ENCODE measurements at places on chromosomes 11 and 22.

- DNase-seq = peak; percentile 89
These were observed 23.4 kb downstream of the ARFGAP2 start for GRCh38 chr11:47152953-47153950.

- no peak for DNase-seq
These were observed 103.4 kb downstream of the MSANTD4 start for GRCh38 chr11:105918600-105918999.

DNA sequence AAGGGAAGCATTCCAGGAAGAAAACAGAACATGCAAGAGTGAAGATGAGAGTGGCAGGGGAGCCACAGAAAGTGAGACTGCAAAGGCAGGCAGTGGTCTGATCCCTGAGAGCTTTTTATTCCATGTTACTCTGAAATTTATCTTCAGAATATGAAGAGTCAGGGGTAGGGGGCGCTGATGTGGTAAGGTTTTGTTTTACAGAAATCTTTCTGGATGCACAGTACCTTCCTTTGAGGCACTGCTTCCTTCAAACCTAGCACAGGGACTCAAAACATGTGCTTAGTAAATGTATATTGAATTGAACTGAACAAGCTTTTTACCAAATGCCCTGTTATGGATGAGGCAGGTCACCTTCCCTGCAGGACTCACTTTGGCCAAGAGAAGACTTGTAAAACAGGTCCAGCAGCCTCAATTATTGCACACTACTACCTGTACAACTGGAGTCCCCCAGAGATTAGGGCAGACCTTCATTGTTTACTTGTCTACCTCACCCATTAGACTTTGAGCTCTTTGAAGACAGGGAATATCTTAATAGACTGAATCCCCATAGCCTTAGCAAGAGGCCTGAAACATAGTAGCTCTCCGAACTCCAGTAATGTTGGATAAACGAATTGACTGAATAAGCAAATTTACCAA lies 2.2 kb downstream of the PAK1 start:
- peak; percentile 51 for DNase-seq

DNA sequence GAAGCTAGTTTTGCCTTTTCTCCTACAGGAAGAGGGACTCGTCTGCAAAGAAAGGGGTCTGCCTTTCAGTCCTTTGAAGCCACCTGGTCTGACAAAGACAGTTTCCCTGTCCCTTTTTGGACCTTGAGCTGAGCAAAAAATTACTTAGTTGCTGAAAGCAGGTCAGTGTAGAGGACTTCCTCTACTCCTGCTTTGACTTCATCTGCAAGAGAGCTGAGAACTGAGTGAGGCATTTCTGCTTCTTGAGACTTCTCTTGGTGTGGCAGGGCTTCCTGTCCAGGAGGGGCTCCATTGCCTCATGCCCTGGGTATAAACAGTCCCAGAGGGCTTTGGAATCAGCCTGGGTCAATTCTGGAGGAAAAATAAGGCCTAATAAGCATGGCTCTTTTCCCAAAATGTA lies 73.1 kb downstream of the ZNRF3 start:
- DNase-seq = no peak

GRCh38 chr11:33434294-33434693 lies 177.1 kb downstream of the HIPK3 start:
- no peak for DNase-seq

DNA sequence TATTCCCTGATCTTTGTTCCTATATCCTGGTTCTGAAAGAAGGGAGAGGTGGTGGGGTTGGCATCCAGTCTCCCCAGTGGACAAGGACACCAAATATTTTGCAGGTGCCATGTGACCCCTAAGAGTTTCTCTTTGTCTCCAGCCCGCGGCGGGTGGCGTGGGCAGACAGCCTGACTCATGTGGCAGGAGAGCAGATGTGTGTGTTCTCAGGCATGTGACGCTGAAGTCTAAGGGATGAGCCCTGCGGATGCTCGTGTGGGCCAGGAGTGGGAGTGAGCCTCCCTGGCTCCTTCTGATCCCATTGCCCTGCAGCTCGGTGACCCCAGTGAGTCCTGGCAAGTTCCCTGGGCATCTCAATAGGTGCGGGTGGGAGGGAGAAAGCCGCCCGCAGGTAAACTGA lies 94.8 kb upstream of the TBCEL start:
- no peak for DNase-seq

GRCh38 chr11:26264266-26264665 lies 67.7 kb upstream of the ANO3 start:
- no peak for DNase-seq

- DNase-seq = no peak
These were observed 4.7 kb upstream of the MSANTD2 start for GRCh38 chr11:124804884-124805283.

GRCh38 chr11:109956124-109956793 lies 136.9 kb upstream of the ZC3H12C start:
- no peak for DNase-seq

GRCh38 chr11:124923296-124923695 lies 4.2 kb downstream of the HEPN1 start:
- DNase-seq = no peak

DNA sequence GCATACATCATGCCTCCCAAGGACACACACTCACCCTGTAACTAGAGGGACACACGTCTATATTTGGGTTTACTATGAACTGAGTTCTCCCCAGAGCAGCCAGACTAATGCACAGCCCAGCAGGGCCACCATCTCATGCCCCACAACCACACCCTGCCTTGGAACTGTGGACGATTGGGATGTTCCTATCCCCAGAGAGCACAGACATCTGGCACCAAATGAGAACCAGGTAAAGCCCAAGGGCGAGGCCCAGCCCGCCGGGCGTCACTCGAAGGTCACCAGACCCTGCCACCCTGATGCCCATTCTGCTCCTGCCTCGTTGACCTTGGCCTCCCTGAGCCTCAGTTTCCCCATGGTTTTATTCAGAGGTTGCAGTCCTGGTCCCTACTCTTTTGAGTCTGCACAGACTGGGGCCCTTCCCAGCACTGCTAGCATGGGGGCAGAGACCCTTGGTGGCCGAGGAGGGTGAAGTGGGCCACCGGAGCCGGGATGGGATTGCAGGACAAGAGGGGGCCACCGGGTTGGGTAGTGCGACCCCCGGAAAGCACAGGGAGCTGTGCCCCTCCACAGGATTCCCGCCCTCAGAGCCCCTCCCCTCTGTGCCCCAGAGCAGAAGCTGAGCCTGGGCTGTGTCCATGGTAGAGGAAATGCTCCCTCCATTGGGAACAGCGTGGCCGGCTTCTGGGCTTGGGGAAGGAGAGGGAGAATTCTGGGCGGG lies 56.8 kb downstream of the IGLL5 start:
- DNase-seq = peak; percentile 2

- no peak for DNase-seq
These were observed 9.8 kb upstream of the SEPTIN5 start for GRCh38 chr22:19704355-19705015.

- peak; percentile 12 for DNase-seq
These were observed 10.8 kb upstream of the LDHA start for GRCh38 chr11:18383388-18384156.

DNA sequence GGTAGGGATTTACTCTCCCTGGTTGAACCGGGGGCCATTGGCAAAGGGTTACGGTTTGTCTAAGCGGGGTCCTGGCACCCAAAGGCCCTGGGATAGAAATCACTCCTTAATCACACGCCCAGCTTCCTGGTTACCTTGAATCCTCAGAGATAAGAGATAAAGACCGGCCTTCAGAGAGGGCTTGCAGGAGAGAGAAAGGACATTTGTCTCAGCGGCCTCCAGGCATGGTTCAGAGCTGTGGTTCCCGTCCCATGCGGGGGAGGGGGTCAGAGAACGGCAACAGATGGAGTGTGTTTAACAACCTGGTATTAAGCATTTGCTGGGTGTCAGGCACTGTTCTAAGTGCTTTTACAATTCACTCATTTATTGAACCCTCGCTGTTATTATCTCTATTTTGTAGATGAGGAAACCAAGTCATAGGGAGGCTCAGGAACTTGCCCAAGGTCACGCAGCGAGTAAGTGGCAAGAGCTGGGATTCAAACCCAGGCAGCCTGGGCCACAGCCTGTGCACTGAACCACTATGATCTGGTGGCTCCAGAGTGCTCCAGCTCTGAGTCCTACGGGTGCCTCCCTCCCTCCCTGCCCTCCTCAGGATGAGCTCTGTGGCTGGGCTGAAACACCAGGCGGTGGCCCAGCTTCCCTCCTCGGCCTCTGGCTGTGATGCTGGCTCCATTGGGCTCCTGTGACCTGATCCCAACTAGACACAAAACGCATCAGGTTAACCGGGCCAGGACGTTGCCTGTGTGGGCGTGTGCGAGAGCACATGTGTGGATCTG lies 18.6 kb downstream of the LRRC10B start:
- DNase-seq = no peak

DNA sequence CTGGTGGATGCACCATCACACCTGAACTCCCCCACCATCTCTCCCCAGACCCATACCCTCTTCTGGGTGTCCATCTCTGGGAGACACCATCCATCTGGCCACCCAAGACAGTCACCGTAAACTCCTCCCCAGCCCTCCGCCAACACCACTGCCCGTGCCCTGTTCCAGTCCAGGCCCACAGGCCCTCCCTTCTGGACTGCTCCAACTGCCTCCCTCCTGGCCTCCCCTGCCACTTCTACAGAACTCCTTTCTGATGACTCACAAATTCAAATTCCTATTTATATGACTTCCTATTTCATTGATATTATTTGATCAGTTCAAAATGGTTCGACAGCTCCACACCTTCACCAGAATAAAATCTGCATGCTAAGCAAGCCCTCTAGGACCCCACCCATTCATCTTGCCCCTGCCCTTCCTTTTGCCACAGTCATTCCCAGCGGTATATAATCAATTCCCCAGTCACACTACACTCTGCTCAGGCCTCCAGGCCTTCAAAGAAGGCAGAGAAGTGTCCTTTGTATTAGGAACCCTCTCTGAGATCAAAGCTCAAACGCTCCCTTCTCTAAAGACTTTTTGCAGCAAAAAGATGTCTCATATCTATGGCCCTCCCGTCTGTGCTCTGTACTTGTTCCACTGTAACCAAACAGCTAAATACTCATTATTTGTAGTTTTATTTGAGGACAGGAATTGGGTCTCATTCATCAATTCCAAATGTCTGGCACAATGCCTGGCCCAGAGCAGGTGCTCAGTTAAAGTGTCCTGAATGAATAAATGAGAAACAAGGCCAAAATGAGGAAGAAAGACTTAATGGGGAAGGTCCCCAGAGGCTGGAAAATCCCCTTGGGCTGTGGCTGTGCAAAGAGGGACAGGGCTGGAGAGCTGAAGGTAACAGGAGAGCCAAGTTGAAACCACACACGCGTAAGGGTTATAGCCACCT lies 29.0 kb downstream of the MYH9 start:
- no peak for DNase-seq

GRCh38 chr22:43827003-43827735 lies 15.1 kb upstream of the EFCAB6 start:
- DNase-seq = no peak

DNA sequence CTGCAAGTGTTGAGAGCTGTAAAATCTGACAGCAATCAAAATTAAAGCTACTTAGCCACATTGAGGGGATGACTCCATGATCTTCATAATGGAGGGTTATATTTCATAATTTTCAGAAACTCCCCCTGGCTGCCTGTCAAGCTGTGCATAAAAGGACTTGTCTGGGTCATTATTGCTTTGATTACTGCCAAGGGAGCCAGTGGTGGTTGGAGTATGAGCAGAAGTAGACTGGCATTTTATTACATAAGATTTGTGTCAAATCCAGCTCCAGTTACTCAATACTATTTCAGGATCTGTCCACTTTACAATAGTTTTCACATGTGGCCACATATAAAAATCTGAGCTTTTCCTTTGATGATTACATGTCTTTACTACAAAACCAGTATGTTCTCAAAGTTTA lies 108.9 kb upstream of the SLC5A12 start:
- DNase-seq = no peak

GRCh38 chr11:20050551-20051333 lies 109.5 kb downstream of the DBX1 start:
- DNase-seq = no peak

GRCh38 chr11:47270331-47271271 lies 668 bp downstream of the MADD start:
- DNase-seq = peak; percentile 21

GRCh38 chr11:81829976-81830375 lies 903.7 kb downstream of the FAM181B start:
- DNase-seq = no peak

DNA sequence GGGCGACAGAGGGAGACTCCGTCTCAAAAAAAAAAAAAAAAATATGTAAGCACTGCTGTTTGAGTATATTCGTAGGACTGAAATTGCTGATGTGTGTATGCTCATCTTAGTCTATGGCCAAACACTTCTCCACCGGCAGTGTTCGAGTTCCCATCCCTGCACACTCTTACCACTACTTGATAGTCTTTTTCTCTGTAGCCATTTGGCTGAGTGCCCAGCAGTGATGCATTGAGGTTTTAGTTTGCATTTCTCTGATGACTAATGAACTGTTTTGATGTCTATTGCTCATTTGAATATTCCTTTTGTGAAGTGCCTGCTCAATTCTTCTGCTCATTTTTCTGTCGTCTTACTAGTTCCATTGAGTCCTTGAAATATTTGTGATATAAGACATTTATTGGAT lies 1.9 kb downstream of the TIRAP start:
- DNase-seq = no peak

GRCh38 chr11:19433791-19434190 lies 193.0 kb upstream of the E2F8 start:
- DNase-seq = no peak

GRCh38 chr11:27294654-27295053 lies 68.4 kb downstream of the CCDC34 start:
- no peak for DNase-seq

GRCh38 chr11:60307507-60308195 lies 19.4 kb upstream of the MS4A6E start:
- DNase-seq = no peak

DNA sequence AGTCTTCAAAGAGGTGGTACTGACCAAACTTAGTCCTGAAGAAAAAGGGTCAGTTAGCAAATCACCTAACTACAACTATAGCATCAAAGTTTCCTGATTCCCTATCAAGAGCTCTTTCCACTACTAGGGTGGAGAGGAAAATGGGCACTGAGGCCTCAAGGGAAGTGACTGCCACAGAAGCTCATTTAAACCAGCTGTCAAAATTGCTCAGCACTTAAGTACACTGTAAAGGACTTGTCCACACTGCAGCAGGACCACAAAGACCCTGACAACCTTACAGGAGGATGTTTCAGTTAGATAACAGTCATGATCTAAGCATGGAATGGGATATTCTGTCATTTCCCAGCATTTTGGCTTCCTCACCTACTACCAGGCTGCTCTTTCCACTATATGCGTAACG lies 33.0 kb downstream of the FAM168A start:
- DNase-seq = no peak

GRCh38 chr11:7462706-7463105 lies 22.6 kb upstream of the OLFML1 start:
- DNase-seq = no peak
